Panc1 (cell line): ENCODE measurements at places on chromosomes 2 and 18. TPM values are rescaled to one million over a fixed set of nuclear protein-coding genes. Genes with fewer than 3 reads are reported as not detected.

DNA sequence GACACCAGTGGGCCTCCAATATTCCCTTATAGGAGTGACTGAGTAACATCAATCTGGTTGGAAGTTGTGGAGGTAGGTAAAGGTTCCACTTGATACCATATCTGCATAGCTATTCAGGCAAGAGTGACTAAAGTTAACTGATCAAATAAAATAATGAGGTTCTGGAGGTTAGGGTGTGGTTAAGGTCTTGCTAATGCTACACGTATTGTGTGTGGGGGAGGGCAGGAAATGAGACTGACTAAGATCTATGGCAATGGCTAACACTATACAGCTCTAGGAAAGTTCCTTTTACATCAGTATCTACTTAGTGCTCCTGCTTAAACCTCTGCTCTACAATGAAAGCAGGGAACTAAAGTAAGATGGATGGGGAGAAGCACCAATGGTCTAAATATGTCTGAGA lies 149.1 kb upstream of the MGAT5 start:
- DNase-seq, result no peak

- DNase-seq, result no peak
Observed at GRCh38 chr2:148218326-148219075, 197.6 kb downstream of the MBD5 start.

DNA sequence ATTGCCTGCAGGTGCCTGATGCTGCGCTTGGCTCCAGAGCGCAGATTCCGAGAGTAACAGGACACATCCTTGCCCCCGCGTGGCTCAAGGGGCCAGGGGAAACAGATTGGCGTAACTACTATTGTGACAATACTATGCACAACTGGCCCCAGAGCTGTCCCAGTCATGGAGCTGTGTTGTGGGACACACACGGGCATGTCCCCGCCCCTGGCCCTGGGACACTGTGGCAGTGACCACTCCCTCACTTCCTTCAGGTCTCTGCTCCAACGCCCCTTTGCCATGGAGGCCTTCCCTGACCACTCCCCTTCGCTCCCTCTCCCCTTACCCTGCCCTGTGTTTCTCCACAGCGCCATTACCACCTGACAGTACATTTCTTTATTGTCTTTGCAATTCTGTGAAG lies 132.1 kb downstream of the SMAD2 start:
- DNase-seq, result no peak

- no peak for DNase-seq
Observed at GRCh38 chr18:43606795-43607194, 329.5 kb upstream of the SYT4 start.

DNA sequence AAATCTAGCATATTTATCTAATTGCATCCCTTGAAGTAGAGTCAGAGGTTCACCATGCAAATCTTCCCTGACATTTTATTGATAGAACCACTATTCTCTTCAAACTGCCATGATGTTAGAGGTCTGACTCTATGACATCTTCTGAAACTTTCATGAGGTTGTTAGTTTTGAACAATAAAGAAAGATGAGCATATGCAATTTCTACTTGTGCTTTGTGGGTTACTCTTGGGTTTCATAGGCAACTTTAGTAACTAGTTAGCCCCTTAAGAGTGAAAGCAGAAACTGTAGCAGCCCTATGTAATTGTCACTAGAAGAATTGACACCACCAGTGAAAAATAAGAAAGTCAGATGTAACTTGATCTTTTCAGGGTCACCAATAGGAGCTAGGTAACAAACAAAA lies 53.1 kb upstream of the ZEB2 start:
- DNase-seq, result no peak

DNA sequence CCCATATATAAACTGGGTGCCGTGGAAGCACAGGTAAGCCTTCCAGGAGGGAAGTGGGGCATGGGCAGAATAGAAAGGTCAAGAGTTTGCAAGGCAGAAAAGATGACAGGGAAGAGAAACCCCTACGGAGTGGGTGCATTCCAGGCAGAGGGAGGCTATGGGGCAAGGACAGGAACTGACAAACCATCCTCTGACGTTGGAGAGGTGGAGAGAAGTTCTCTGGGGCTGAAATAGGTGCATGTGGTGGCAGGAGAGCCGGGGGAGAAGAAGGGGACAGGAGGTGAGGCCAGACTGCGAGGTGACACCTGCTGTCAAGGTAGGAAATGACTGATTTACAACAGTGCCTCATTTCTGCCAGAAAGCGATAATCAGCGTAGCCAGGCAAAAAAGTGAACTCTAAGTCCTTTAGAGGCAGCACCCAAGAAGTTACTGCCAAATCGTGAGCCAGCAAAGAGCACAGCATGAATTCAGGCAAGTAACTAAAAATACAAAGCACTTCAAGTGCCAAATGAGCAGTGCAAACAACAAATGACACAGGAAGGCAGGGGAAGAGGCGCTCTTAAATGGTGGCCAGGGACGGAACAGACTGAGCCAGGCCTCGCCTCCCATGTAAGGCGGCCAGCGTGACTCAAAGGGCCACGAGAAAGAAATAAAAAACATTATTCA lies 113.3 kb upstream of the ACVR1C start:
- no peak for DNase-seq

- no peak for DNase-seq
Observed at GRCh38 chr2:177796654-177797415, 275.7 kb downstream of the PDE11A start.

- DNase-seq, result no peak
Observed at GRCh38 chr18:49441338-49441938, 19.0 kb downstream of the DYM start.

- no peak for DNase-seq
Observed at GRCh38 chr2:19238440-19239060, 119.9 kb downstream of the OSR1 start.

DNA sequence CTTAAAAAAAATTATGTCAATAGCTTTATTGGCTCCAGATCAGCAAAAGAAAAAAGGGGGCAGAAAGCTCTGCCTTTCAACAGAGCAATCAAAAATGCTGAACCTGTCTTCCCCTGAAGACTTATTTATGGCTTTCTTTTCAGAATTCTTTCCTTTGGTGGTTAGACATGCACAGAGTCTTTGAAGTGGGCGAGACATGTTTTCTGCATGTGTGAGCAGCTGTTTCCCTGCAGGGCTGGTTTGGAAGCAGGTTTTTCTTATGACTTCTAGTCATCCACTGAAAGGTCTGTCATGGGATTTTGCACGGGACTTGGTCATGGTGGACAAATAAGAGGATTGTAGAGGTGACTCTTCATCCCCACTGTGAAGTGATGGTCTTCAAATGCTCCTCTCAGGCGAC lies 160.3 kb downstream of the VAPA start:
- no peak for DNase-seq

GRCh38 chr2:108403494-108403893 lies 25.7 kb downstream of the SULT1C4 start:
- no peak for DNase-seq

DNA sequence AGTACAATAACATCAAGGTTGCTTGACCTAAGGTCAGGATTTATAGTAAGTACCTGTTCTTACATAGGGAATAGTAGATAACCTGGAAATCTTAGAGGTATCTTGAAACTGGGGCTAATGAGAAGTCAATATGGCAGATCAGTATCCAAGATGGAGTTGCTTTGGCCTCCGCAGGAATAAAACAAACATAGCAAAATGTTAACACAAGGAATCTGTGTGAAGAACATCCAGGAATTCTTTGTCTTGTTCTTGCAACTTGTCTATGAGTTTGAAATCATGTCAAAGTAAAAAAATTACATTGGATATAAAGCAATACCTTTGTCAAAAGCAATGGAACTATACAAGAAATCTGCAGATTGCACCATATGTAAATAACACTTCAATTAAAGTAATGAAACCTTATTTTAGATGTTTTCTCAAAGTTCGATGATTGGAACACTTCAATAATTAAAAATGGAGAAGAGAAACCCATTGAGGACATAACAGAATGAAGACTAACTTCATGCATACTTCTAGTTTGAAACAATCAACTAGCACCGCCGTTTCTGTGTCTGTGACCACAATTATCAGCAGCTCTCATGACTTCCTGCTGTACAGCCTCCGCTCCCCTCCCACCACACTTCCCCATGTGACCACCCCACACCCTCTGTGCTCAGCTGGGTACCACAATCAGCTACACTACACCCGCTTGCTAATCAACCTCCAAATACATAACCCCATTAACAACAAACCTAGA lies 27.6 kb downstream of the C2orf76 start:
- no peak for DNase-seq

GRCh38 chr2:29878898-29879297 lies 42.5 kb downstream of the ALK start:
- no peak for DNase-seq

GRCh38 chr2:6164986-6165747 lies 473.0 kb downstream of the SOX11 start:
- DNase-seq, result no peak

GRCh38 chr18:13672657-13673056 lies 53.7 kb downstream of the FAM210A start:
- DNase-seq, result no peak

DNA sequence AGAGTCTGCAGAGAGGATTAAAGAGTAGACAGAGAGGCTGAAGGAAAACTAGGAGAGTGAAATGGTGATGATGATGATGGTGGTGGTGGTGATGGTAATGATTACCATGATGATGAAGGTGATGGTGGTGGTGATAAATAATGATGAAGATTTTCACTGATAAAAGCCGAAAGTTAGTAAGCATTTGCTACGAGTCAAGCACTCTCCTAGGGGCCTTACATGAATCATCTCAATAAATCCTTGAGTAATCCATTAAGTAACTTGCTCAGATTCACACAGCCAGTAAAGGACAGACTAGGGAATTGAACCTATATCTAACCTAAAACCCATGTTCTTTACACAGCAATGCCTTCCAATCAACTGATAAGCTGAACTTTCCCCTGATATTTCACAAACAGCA lies 106.7 kb upstream of the PGAP1 start:
- no peak for DNase-seq

- DNase-seq, result no peak
Observed at GRCh38 chr2:58239243-58239925, 1.7 kb downstream of the FANCL start.

The OR6B2 gene
- not detected for total RNA-seq

The NXPH2 gene
- total RNA-seq, result 5.4 TPM

The UGT1A10 gene
- total RNA-seq, result not detected

The IL36RN gene
- total RNA-seq, result not detected

The SPP2 gene
- not detected for total RNA-seq

The ITGAV gene
- 218 TPM for total RNA-seq

The REG3G gene
- not detected for total RNA-seq

The GPBAR1 gene
- total RNA-seq, result 0.18 TPM
